T-helper 17 cell (primary cell): ENCODE measurements at places on chromosomes 7 and 10. TPM values are rescaled to one million over a fixed set of nuclear protein-coding genes. Genes with fewer than 3 reads are reported as not detected.

- H3K27ac ChIP-seq: no peak overlapping the region
- H3K4me1 ChIP-seq: peaks cover 15% of the 10 kb centered on the region
- H3K27me3 ChIP-seq: peaks cover 6% of the 10 kb centered on the region
- no peaks in the 10 kb centered on the region for H3K36me3 ChIP-seq
Measured at GRCh38 chr7:142511801-142512200, 237.5 kb upstream of the PRSS1 start.

The OLAH gene
- total RNA-seq: 3.8 TPM

GRCh38 chr10:98262571-98262970 is 5.4 kb downstream of the LOXL4 start:
- peaks cover 8% of the 10 kb centered on the region for H3K36me3 ChIP-seq
- H3K4me3 ChIP-seq: no peak overlapping the region
- peaks cover 6% of the 10 kb centered on the region for H3K4me1 ChIP-seq
- peaks cover 25% of the 10 kb centered on the region for H3K27me3 ChIP-seq
- DNase-seq: no peak

GRCh38 chr7:4269746-4270145 is 412.3 kb upstream of the FOXK1 start:
- no peaks in the 10 kb centered on the region for H3K27me3 ChIP-seq
- no peak overlapping the region for H3K4me3 ChIP-seq
- no peak overlapping the region for H3K27ac ChIP-seq

DNA sequence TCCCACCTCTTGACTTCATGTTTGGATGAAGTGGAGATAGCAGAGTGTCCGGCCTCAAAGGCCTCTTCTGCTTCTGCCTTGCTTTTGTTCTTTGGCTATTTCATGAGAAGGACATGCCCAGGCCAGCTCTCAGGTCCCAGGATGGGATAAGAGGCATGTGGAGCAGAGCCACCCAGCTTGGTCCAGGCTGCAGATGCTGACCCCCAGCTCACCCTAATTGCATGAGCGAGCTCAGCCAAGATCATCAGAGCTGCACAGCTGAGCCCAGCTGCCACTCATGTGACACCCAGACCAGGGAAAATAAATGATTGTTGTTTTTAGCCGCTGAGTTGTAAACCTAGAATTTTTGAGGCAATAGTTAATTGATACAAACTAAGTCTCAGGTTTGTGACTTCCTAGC is 230.0 kb downstream of the PHF14 start:
- H3K4me1 ChIP-seq: no peaks in the 10 kb centered on the region
- no peaks in the 10 kb centered on the region for H3K27me3 ChIP-seq
- H3K36me3 ChIP-seq: peaks cover 2% of the 10 kb centered on the region
- no peak overlapping the region for H3K27ac ChIP-seq

- no peaks in the 10 kb centered on the region for H3K27me3 ChIP-seq
- H3K4me1 ChIP-seq: peaks cover 25% of the 10 kb centered on the region
- H3K36me3 ChIP-seq: no peaks in the 10 kb centered on the region
- H3K4me3 ChIP-seq: peak overlapping the region; percentile 5
- H3K27ac ChIP-seq: peak overlapping the region; percentile 98
Measured at GRCh38 chr7:151403764-151404163, 6.1 kb downstream of the WDR86 start.

- peaks cover 4% of the 10 kb centered on the region for H3K27me3 ChIP-seq
- no peak for DNase-seq
- H3K36me3 ChIP-seq: no peaks in the 10 kb centered on the region
- H3K4me1 ChIP-seq: no peaks in the 10 kb centered on the region
- H3K4me3 ChIP-seq: no peak overlapping the region
- no peak overlapping the region for H3K27ac ChIP-seq
Measured at GRCh38 chr10:44573821-44574220, 188.9 kb upstream of the CXCL12 start.

- no peak for DNase-seq
- peaks cover 6% of the 10 kb centered on the region for H3K36me3 ChIP-seq
- peaks cover 64% of the 10 kb centered on the region for H3K4me1 ChIP-seq
- peak overlapping the region; percentile 25 for H3K4me3 ChIP-seq
Measured at GRCh38 chr10:22597138-22597537, 117.2 kb downstream of the PIP4K2A start.

DNA sequence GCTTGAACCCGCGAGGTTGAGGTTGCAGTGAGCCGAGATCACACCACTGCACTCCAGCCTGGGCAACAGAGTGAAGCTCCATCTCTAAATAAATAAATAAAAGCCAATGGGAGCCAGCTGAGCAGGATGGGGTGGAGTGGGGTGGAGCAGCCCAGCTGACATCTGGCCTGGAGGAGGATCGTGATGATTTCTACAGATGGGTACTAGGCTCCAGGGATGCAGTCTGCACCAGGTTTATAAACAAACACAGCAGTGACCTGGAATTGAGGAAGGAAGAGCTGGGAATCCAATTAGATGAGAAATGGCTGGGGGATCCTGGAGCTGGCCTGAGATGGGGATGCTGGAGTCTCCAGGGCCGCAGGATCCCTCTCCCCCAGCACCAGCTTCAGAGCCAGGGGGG is 7.3 kb upstream of the GRIFIN start:
- no peaks in the 10 kb centered on the region for H3K27me3 ChIP-seq
- H3K27ac ChIP-seq: no peak overlapping the region
- no peaks in the 10 kb centered on the region for H3K4me1 ChIP-seq
- DNase-seq: no peak
- no peaks in the 10 kb centered on the region for H3K36me3 ChIP-seq

DNA sequence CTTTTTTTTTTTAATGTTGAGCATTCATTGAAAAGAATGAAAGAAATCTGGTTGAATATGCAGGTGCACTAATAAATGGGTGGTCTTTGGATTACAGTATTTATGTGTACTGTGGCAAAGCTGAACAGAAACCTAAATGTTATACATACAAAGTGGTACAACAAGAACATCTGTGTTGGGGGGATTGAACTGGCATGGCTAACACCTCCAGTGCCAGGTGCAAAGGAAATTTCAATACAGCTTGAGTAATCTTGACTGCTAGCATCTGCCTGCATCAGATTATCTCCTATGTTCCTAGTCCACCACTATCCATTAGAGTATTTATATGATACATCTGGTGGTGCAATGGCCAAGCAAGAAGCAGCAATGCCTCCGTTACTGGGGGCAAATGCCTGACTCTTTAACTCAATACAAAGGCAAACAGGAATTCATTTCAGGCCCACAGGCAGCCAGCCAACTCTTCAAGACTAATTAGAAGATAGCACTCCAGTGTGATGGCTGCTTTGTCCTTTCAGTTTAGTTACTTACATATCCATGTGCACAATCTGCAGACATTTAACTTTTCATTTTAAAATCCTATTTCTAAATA is 220.5 kb upstream of the ETV1 start:
- no peak overlapping the region for H3K4me3 ChIP-seq
- H3K27ac ChIP-seq: no peak overlapping the region
- H3K36me3 ChIP-seq: no peaks in the 10 kb centered on the region
- no peak for DNase-seq

- no peak overlapping the region for H3K4me3 ChIP-seq
- H3K27ac ChIP-seq: no peak overlapping the region
- H3K4me1 ChIP-seq: peaks cover 13% of the 10 kb centered on the region
- no peaks in the 10 kb centered on the region for H3K36me3 ChIP-seq
Measured at GRCh38 chr10:23530079-23530478, 91.2 kb downstream of the OTUD1 start.

GRCh38 chr10:47043928-47044538 is 132.8 kb downstream of the PTPN20 start:
- no peak overlapping the region for H3K4me3 ChIP-seq
- H3K4me1 ChIP-seq: peaks cover 16% of the 10 kb centered on the region
- no peaks in the 10 kb centered on the region for H3K36me3 ChIP-seq
